8988T (cell line): ENCODE measurements at places on chromosomes 12 and 14.

DNA sequence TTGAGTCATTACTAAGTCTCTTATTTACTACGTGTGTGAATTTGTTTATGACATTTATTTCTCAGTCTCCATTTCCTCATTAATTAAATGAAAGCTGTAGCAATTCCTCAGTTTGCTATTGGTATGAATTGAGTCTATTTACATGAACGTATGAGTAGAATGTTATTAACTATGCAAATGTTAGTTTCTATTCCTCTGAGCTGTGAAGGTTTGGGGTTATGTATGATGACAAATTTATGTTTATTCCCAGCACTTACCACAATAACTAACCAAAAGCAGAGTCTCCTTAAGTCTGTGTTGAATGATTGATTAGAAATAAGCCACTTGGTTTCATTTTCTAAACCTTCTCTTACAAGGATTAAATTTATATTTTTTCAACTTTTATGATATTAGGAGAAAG, 1340.9 kb downstream of the FSCB start:
- DNase-seq = no peak

DNA sequence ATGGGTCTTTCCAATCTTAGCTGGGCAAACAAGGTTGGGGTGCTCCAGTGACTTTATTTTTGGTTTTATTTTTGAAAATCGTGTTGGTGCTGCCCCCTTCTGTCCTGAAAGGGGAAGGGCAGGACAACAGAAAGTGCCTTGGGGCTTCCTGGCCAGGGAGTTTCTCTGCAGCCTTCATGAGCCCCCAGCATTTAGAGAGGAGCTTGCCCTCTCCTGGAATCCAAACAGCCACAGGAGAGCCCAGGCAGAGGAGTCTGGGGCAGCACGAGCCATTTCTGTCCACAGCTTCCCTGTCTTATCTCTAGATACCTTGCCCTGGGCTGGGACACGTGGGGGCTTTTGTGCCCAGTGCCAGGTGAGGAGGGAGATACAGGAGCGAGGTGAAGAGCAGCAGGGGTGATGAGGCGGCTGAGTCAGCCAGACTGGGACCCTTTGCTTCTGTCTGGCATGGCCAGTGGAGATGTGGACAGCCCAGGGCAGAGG, 4.4 kb upstream of the C1RL start:
- no peak for DNase-seq

DNA sequence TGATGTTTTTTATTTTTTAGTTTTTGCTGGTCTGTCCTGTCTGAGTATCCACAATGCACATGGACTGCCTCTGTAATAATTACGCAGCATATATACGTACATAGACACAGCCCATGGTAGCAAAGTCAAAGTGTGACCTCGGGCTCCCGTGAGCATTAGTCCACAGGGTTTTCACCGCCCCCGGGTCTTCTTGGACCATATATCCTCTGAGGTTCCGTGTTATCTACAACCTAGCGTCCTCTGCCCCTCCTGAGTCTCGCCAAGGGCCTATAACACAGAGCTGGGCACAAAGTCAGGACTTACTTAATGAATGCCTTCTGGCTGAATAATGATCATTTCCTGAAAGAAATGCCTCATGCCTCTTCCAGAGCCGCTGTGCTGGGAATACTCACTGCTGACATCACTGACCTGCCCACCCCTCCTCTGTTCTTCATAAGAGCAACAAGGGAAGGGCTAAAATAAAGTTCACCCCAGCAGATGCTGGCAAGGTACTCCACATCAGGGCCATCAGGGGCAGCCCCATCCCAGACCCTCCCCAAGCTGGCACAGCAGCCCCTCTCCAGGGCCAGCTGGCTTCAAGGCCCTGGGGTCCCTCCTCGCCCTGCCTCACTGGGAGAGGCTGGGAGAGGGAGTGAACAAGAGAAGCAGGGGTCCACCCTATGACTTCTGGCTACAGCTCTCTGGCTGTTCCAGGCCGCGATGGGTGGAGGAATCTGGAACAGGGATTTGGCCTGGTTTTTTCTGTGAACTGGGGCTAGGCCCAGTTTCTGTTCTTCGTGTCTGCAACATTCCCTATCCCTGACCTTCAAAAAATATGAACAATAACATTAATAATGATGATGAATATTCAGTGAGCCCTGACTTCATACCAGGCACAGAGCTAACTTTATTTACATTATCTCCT, 7.9 kb downstream of the HDAC7 start:
- DNase-seq = no peak

GRCh38 chr12:18340786-18341185, 79.5 kb downstream of the PIK3C2G start:
- DNase-seq = no peak

DNA sequence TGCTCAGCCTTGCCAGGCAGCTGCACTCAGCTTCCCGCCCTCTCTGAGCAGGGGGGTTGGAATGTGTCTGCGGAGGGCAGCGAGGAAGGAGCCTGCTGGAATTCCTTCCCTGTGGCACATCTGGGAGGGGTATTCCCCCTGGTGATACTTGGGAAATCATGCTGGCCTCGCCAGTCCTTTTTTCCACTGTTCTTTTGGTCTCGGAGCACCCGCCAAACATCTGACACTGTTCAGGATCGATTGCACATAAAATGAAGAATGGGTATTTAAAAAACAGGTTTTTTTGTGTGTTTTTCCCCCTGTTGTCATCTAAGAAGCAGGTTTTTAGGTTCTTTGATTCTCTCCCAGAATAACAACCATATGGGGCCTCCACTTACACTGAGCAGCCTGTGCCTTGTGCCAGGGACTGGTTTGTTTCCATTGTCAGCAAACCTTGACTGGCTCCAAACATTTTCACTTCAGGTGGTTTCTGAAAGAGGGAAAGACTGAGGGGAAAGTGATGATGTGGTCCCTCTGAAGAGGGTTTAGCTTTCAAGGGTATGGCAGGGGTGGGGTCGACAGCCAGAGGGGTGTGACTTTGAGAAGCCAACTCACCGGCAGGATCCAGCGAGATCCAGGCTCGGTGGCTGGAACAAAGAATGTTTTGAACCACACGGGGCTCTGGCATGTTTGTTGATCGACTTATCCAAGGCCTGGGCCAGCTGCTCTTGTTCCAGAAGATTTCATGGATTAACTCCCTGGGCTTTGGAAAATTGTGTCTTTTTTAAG, 215.1 kb downstream of the CACNA1C start:
- no peak for DNase-seq

GRCh38 chr12:46944088-46944487, 118.3 kb upstream of the SLC38A4 start:
- no peak for DNase-seq

DNA sequence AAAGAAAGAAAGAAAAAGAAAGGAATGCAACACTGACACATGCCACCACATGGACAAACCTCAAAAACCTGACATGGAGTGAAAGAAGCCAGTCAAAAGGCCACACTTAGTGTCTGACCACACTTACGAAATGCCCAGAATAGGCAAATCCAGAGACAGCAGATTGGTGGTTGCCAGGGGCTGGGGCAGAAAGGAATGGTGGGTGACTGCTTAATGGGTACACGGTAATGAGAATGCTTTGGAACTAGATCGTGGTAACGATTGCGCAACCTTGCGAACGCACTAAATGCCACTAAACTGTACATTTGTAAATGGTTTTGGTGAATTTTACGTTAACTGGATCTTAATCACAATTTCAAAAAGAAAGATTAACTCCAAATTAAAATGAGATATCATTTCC, 39.5 kb downstream of the SCARB1 start:
- no peak for DNase-seq

DNA sequence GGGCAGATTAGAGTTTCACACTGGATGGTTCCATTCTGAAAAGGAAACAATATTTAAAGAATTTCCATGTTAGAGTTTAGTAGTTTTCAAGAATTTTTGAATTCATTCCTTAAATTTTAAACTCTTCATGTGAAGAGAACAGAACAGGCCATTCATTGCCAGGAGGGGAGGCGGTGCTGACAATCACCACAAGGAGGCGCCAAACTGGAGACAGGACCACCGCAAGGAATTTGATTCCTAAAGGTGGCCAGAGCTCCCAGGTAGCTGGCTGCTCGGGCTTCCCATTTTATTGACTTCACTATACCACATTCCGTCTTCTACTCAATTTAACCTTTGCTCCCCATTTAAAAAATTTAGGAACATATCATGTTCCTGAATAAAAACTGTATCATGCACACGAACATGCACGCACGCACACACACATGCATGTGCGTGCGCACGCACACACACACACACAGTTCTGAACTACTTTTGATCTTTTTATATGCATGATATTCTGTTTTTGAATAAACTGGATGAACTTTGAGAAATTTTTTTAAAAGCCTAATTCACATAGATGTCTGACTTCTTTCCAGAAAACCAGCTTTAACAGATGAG, 101.2 kb downstream of the NELL2 start:
- no peak for DNase-seq

DNA sequence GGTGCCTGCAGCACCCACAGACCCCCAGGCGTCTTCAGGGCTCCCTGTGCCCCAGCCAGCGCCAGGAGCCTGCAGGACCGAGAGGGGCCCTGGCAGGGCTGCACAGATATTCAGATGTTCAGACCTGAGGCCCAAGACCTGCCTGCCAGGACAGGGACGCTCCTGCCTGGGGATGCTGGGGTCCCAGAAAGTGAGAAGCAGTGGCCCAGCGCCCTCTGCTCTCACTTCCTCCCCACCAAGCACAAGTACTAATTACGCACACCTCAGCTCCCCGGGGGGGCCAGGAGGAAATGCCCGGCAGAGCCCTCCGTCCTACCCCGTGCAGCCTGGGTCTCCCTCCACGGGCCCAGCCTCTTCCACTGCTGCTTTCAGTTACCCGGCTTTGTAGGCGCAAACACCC, 28.8 kb upstream of the INF2 start:
- no peak for DNase-seq

- no peak for DNase-seq
Observed at GRCh38 chr12:42568952-42569915, 20.3 kb downstream of the PRICKLE1 start.

- DNase-seq = no peak
Observed at GRCh38 chr12:115801871-115802270, 475.6 kb downstream of the MED13L start.

- DNase-seq = no peak
Observed at GRCh38 chr12:9651265-9651729, 18.2 kb upstream of the CLEC2D start.

GRCh38 chr14:69101331-69101826, 51.5 kb downstream of the DCAF5 start:
- DNase-seq = no peak

DNA sequence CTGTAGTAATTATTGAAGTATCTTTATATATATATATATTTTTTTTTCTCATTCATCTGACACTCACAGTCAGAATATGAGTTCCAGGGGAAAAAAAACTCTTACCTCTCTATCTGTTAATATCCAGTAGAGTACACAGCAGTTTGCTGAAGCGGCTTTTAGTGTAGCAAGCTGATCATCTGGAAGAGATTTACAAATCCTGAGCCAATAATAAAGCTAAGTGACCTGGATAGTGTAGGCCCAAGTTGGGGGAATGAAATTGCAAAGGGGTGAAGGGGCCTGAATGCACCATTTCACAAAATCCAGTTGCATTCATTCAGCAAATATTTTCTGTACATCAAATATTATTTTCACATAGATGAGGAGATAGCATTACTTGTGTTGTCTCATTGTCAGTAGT, 234.6 kb upstream of the FLRT2 start:
- no peak for DNase-seq

- DNase-seq = no peak
Observed at GRCh38 chr14:33567731-33568130, 383.1 kb downstream of the EGLN3 start.

DNA sequence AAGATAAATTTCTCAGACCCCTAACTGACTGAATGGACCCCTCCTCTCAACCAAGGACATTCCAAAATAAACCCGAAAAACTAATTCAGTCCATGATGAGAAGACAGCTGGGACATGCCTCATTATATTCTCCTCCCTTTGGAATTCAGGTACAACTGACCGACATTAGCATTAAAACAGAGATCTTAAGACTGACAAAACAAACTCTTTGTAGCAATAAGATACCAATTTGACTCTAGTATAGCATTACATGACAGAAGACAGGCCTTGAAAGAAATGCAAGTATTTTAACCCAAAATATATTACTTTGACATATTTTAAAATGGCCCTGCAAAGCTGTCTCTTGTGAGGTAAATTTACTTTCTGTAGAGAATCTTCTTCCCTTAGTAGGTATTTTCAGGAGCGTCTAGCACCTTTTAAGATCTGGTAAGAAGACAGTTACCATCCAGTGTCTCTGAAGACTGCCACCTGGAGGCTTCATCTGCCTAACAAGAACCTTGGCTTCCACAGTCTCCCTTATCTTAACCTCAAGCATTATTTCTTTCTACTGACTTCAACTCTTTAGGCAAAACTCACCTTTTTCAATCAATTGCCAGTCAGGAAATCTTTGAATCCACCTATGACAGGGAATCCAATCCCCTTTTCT, 957.5 kb downstream of the SLC6A15 start:
- no peak for DNase-seq

DNA sequence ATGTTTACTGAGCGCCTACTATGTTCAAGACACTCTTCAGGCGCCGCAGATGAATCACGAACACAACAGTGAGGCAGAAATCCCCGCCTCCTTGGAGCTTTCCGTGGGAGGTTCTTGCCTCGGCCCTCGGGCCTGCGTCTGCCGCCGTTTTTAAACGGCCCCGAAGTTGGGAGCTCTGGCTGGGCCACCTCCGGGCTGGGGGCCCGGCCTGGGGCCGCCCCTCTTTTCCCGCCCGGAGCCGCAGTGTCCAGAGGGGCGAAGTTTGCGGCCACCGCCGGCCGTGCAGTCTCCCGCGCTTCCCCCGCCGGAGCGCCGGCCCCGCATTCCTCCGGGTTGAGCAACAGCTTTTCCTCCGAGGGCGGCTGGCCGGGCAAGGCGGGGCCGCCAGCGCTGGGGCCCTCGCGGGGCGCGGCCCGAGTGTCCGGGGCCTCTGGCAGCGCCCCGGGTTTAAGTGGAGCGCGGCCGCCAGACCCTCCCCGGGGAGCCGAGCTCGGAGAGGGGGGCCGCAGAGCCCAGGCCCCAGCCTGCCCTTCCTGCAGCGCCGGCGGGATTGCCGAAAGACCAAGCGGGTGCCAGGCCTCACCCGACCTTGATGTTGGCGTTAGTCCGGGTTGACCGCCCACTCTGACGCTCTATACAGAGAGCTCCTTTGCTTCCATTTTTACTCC, 18.7 kb upstream of the CTDSP2 start:
- peak; percentile 86 for DNase-seq

GRCh38 chr14:22336031-22336430, 253.0 kb downstream of the DAD1 start:
- no peak for DNase-seq

DNA sequence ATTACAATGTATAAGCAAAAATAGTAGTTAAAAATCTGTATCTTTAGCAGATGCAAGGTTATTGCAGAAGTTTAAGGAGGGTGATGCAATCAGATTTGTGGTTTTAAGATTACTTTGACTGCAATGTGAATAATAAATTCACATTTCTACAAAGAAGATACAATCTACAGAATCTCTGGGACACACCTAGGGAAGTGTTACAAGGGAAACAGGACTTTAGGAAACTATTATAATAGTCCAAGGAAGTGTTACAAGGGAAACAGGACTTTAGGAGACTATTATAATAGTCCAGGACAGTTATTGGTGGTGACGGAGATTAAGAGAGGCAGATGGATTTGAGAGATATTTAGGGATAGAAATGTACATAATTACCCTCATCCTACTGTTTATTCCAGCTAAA, 154.4 kb upstream of the GARIN6 start:
- DNase-seq = no peak

- DNase-seq = no peak
Observed at GRCh38 chr14:85934886-85935254, 404.9 kb downstream of the FLRT2 start.
